Activated CD4-positive, CD25-positive, alpha-beta regulatory T cell (primary cell): ENCODE measurements at places on chromosomes 5 and 9.
A peak's percentile ranks its signal among the peaks of the same experiment; 100 is the strongest.

GRCh38 chr9:97759581-97760288 lies 62.6 kb upstream of the XPA start:
- no peak for DNase-seq

- no peak for DNase-seq
Measured at GRCh38 chr5:151476016-151476415, 28.6 kb downstream of the SLC36A1 start.

DNA sequence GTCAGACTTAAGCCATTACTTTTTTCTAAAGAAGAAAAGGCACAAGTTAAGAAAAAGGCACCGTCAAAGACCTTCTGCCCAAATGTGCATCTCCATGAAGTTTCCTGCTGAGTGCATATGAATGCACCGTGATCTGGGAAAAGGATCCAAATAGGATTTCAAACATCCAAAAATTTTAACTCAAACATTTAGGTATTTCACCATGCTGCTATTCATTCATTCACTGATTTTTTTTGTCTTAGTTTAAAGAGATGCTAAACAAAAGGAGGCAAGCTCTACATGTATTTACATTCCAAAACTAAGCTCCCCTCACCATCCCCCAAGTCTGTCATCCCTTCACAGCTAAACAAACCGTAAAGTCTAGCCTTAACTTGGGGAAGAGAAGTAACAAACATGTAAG lies 291.9 kb downstream of the ARL15 start:
- no peak for DNase-seq

DNA sequence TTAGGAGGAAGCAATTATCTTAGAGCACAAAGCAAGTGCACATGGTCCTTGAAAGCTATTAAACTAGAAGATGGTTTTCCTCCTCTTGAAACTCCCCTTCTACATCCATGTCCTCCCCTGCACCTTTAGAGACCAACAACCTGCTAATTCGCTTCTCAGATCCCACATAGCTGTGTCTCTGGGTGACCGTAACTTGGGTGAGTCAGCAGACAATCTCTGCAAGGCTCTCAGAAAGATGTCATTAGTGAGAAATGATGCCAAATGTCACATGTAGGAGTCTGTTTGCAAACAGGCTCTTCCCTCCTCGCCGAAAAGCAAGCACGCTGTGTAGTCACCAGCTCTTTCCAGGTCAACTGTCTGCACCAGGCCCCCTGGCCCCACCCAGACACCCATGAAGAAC lies 291.8 kb downstream of the SLIT3 start:
- DNase-seq = no peak

DNA sequence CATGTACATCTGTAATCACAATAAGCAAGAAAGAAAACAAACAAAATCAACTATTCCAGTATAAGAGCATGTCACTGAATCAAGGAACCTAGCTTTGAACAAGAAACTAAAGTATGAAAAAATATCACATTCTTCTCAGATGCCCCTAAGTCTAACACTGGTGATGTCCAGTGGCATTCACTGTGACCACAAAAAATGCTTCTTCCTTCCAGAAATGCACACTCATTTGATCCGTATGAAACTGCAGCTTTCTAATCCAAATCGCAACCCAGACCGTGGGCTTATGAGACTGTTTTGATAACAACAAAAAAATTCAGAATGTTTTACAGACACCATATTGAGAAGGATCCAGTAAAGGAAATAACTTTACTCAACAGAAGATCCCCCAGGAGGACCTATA lies 320.1 kb upstream of the TARS1 start:
- no peak for DNase-seq

- no peak for DNase-seq
Measured at GRCh38 chr5:136129445-136129844, 3.2 kb upstream of the SMAD5 start.

DNA sequence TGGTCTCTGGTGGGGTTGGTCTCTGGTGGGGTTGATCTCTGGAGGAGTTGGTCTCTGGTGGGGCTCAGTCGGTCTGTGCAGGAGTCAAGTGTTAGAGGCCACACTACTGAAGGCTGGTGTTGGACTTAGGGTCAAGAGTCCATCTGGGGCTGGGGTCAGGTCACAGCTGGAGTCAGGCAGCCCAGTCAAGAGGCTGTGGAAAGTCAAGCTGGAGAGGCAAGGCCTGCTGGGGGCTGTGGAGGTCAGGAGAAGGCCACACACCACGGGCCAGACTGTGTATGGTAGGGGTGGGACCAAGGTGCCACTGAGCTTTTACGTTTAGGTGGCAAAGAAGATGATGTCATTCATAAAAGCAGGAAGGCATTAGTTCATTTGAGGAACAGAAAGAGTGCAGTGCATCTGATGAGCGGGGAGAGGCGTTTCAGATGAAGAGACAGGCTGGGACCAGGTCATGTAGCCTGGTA lies 16.7 kb upstream of the CD74 start:
- no peak for DNase-seq

DNA sequence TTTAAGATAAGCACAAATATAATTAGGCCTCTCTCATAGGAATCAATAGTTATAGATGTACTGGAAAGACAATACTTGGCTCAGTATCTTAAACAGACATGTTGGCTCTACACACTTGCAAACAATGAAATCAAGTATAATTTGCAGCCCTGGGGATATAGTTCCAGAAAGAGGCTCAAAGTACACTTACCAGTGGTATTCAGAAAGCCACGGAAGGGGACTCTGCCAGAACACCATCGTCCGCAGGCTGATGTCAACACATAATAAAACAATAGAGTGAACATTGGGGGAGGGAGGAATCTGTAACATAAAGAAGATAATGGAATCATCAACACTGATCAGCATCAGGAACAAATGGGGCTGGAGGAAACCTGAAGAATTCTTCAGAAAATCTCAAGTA lies 31.2 kb upstream of the EBF1 start:
- no peak for DNase-seq

- no peak for DNase-seq
Measured at GRCh38 chr5:68418201-68418600, 202.6 kb downstream of the PIK3R1 start.

- DNase-seq = no peak
Measured at GRCh38 chr5:39040875-39041274, 33.3 kb downstream of the RICTOR start.

DNA sequence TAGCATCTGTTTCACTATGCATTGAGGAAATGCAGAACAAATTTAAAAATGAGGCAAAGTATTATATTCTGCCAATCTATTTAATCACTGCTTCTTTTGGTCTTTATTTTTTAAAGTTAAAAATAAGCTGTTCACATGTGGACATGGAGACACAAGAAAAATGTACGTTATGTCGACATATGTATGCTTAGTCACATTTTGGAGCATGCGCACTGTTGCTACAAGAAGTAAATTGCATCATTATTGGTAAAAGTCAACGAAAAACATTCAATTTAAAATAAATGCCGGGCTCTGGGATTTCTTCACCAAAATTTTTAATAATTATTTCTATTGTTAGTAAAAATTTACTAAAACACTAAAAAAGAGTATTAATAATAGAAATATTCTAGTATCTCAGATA lies 876.3 kb upstream of the CTNND2 start:
- no peak for DNase-seq

GRCh38 chr9:71909887-71910649 lies 925 bp downstream of the ABHD17B start:
- DNase-seq = peak; percentile 15

- no peak for DNase-seq
Measured at GRCh38 chr5:169550227-169550626, 33.3 kb upstream of the SPDL1 start.

GRCh38 chr9:18352711-18353110 lies 121.2 kb upstream of the ADAMTSL1 start:
- DNase-seq = no peak

- no peak for DNase-seq
Measured at GRCh38 chr9:35827486-35827885, 1.0 kb downstream of the FAM221B start.

DNA sequence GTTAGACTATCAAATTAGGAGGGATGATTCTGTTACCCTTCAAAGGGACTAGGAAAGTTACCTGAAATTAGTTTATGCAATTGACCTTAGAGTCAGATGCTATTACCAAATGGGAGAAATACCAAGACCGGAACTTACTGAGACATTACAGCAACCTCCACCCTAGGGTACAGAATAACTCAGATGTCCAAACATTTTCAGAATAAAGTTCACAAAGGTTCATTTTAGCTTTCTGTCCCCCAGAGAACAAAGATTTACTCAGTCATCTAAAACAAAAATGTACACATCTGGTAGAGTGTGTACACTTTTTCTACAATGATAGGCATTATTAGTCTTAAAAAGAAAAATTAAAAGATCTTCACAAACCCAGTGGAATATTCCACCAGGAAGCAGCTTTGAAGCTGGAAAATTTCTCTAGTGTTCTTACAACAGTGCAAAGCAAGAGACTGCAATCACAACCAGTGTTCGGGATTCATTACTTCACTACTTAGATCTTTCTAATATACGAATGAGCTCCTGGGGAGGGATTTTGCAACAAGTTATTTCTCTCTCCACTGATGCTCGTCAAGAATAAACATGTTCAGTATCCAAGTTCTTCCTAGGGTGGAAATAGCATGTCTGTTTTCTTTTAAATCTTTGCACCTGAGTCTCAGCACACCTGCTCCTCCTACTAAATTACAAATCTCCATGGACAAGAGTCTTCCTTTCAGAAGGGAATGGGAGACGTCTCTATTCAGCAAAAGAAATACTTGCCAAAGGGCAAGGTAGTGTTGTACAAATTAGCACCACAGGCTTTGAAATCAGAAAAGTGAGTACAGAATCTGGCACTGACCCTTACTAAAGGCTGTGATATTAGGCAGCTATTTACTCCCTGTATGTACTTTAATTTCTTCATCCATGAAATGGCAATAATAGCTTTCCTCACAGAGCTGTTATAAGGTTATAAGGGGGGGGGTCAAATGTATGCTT lies 8.8 kb downstream of the ETF1 start:
- no peak for DNase-seq

- no peak for DNase-seq
Measured at GRCh38 chr5:94347130-94347529, 271.3 kb downstream of the KIAA0825 start.
